ENCODE measurements at places on chromosomes 6 and 20. TPM values are rescaled to one million over a fixed set of nuclear protein-coding genes. Genes with fewer than 3 reads are reported as not detected.

DNA sequence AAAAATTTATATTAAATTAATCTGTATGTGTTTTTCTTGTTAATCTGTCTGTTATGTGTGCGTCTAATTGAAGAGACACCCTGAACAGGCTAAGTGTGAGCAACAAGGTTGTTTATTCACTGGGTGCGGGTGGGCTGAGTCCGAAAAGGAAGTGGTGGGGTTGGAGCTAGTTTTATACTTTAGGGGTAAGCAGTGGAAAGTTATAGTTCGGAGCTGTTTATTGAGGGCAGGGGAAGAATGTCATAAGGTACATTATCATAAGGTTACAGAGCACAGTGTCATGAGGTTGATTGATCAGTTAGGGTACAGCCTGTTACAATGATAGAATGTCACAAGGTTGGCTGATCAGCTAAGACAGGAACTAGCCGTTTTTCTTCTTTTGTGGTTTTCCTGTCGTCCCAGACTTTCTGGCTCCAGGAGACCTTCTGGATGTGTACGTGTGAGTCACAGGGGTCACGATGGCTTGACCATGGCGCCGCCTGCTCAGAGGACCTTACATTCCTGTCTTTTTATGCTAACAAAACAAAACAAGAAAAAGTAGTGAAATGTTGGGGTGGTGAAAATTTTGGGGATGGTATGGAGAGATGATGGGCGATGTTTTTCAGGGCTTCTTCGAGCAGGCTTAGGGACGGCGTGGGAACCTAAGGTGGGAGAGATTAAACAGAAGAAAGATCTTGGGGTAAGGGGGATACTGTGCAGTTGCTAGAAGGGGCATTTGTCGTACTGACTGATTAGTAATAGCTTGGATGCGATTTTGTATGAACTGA is 754.0 kb upstream of the ADGRB3 start:
- no peak for DNase-seq

GRCh38 chr6:14434916-14435690 is 317.5 kb downstream of the CD83 start:
- DNase-seq: no peak

DNA sequence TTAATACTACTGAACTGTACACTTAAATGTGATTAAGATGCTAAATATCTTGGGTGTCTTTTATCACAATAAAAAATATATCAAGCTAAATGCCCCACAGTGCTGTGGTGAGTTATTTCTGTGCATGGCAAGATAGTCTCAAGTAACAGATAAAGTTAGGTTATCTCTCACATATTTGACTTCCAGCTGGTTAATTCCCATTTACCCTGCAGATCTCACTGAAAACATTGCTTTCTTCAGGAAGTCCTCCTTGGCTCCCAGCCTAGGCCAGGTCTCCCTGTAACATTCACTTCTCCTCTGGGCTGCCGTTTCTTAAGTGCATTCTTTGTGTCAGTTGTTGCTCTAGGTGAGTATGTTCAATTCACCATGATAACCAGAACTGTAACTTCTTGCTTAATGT is 59.1 kb downstream of the SLC22A1 start:
- no peak for DNase-seq

DNA sequence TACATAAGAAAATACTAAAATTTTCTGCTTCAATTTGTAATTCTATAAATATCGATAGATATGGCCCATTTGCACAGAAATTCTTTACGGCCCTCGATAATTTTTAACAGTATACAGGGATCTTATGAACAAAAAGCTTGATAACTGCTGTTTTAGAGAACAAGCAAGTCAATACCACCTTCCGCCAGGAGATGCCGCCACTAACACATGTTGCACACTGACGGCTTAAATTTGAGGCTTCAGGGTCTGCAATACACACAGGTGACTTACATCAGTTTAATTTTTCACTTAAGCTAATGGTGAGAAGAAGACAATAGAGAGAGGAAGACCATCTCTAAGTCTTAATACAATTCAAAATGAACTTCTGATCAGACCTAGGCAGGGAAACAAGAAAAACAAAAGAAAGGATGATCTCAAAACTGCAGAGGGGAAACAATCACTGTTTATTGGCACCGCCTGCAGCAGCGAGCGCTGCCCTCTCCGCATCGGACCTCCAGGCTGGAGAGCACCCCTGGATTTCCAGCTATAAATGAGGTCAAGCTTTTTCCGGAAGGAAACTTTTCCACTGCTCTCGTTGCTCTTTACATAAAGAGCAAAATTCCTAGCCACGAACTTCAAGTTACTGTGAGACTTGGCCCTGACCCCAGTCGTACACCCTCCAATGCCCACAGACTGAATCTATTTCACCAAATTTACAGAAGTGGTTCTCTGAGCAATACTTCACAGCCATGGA is 53.9 kb downstream of the OTOR start:
- peak; percentile 74 for DNase-seq

GRCh38 chr6:156840136-156840535 is 63.0 kb downstream of the ARID1B start:
- no peak for DNase-seq

DNA sequence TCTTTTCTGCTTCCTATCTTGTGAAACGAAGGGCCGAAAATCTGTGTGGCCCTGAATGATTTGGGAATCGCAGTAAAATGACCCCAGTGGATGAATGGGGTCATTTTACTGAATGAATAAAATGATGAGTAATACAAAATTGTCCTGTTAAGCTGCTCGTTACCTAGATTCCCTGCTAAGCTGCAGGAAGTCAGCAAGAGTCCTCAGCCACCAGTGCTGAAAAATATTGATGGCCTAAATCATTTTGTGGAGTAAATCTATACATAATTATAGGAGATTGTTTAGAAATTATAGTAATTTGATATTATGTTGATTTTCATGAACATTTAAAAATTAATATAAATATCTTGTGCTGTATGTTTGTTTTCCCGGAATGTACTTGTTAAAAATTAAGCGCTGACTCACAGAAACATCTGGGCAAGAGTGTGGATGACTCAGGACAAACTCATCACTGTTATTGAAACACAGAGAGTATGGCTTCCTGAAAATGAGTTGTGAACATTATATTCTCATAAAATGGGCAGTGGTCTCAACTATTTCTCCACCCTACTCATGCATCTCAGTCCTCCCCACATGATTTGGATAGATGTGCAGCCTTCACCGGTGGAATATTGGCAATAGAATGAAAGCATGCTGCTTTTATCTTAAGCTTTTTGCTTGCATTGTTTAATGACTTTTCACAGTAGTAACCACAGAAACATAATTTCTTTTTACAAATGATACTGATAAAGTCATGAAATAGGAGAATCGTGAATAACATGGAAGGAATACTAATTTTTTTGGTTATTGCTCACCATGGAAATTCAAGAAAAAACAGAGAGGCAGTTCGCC is 36.2 kb upstream of the RGS17 start:
- no peak for DNase-seq

DNA sequence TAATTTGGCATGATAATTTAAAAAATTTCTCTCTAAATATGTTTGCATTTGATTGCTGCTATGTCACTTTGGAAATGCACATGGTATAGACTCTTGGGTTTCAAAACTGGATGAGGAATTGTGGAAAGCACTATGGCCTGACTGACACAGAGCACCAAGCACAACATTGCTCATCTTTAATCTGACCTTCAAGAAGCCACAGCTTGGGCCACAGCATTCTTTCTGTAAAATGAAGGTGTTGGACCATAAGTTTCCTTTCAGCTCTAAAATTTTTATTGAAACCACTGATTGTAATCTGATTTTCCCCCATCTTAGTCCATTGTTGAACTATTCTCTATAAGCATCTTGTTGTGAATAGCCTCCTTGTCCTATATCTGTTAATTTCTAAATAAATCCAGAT is 41.0 kb downstream of the QKI start:
- no peak for DNase-seq

- DNase-seq: no peak
Measured at GRCh38 chr20:50848846-50849673, 54.2 kb downstream of the BCAS4 start.

DNA sequence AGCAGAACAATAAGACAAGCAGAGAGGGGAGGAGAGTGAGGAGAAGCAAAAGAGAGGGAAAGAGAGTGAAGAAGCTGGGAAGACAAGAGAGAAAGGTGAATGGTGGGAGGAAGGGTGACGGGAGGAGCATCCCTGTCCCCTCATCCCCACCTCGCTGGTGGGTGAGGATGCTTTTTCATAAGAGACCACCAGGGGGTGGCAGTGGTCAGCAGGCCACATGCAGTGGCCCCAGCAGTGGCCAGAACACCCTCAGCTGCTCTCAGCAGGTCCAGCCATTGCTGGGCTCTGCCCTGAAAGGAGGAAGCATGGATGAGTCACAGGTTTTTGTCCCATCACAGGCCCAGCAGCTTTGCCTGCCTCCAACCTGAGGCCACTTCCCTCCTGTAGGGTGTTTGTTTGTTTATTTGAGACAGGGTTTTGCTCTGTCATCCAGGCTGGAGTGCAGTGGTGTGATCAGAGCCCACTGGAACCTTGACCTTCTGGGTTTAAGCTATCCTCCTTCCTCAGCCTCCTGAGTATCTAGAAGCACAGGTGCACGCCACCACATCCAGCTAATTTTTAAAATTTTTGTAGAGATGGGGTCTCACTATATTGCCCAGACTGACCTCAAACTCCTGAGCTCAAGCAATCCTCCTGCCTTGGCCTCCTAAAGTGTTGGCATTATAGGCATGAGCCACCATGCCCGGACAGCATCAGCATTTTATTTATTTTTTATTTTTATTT is 24.0 kb downstream of the FGD2 start:
- DNase-seq: peak; percentile 85

- no peak for DNase-seq
Measured at GRCh38 chr20:35742741-35743523, 872 bp upstream of the RBM39 start.

GRCh38 chr6:81785377-81785776 is 32.9 kb upstream of the TENT5A start:
- no peak for DNase-seq

DNA sequence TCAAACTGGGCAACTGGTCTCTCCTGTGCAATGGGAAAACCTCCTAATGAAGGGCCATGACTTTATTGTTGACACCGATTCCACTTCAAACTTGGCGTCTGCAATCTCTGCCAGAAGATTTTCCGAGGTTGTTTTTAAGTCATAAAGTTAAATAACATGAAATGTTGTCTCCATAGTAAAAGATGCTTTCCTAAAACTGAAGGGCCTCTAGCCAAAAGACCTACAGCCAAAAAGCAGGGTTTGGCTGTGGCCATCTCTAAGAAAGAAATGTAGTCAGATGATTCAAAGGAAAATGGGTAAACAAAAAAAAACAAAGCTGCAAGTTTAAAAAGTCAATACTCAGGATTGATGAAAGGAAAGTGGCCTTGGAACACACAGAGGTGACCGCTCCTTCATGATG is 14.1 kb downstream of the CD93 start:
- DNase-seq: no peak

DNA sequence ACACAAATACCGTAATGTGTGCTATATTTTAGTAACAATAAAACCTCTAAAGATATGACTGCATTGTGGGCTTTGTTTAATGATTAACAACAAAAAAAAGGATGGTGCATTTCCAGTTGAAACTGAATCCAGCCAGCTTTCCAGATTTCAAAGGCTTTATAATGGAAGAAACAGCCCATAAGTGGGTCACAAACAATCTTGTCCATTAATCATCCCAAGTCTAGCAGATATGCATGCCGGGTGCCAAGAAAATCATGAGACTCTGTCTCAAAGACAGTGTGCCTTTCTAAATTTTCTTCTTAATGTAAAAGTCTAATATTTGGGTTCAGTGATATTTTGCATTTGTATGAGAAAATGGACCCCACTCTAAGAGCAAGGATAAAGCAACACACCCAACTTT is 20.6 kb upstream of the LAMP5 start:
- DNase-seq: no peak

DNA sequence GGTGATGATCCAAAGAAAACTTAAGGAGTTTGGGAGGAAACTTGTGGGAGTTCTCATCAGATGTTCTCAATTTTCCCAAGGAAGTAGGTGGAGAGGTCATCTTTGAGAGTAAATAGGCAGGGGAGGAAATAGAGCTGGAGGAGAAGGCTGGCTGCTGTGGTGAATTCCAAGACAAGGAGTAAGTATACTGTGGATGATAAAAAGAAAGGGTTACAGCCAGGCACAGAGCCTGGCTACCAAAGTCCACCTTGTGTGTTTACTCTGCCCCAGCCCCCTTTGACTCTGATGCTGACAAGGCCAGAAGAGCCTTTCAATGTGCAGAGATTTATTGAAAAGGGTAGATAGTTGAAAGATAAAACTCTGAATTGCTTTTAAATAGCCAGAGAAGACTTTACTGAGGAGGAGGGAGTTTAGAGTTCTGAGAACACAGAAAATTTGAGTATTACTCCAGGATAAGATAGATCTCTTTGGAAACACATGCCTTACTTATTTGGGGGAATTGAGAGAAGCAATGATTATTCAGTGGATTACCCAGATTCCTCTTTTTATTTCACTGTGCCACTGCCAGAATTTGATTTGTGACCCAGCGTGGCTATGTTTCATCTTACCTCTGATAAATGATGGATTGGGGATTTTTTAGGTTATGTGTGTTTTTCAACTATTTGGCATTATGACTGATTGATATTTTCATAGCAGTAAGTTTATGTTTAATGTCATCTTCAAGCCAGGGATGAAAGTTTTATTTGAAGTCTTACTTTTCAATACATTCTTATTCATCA is 182.6 kb upstream of the JAG1 start:
- no peak for DNase-seq

DNA sequence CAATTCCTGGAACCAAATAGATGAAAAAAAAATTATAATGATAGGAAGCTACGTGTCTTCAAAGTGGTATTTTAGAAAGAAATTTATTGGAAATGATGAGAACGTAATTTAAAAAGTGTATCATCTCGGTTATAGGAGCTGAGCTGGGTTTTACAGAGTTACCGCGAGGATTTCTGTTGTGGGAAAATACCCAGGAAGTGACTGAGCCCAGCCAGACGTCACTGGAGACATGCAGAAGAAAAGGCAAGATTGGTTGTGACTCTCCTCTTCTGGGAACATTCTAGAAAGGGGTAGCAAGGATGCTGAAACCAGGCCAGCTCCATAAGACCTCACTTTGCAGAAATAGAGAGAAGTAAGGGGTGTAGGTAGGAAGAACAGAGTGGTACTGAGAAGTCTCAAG is 95.9 kb upstream of the ADGRF1 start:
- DNase-seq: no peak

- no peak for DNase-seq
Measured at GRCh38 chr6:11282245-11282644, 49.8 kb upstream of the NEDD9 start.

GRCh38 chr20:49712646-49712995 is 1.1 kb downstream of the B4GALT5 start:
- DNase-seq: no peak

- no peak for DNase-seq
Measured at GRCh38 chr6:94005835-94006234, 586.5 kb upstream of the EPHA7 start.

Gene GUCA1A
- total RNA-seq: not detected

Gene HIVEP2
- total RNA-seq: 18.6 TPM

Gene COX4I2
- 19.1 TPM for total RNA-seq

Gene ITCH
- 65.6 TPM for total RNA-seq

Gene RIPOR3
- 6.8 TPM for total RNA-seq

Gene CD164
- total RNA-seq: 284 TPM

Gene TCP11
- total RNA-seq: not detected

Gene ID1
- 515 TPM for total RNA-seq

Gene GJA10
- total RNA-seq: not detected

Gene ZFP57
- total RNA-seq: not detected

Gene ADGRF4
- total RNA-seq: not detected

Gene C2
- 282 TPM for total RNA-seq

All from upper lobe of right lung (tissue), 1 donor.